Dorsolateral prefrontal cortex (tissue), 122 donors: ENCODE measurements at places on chromosomes 16 and 17.

GRCh38 chr17:49277638-49278037 is 47.1 kb upstream of the PHOSPHO1 start:
- DNase-seq, result no peak

DNA sequence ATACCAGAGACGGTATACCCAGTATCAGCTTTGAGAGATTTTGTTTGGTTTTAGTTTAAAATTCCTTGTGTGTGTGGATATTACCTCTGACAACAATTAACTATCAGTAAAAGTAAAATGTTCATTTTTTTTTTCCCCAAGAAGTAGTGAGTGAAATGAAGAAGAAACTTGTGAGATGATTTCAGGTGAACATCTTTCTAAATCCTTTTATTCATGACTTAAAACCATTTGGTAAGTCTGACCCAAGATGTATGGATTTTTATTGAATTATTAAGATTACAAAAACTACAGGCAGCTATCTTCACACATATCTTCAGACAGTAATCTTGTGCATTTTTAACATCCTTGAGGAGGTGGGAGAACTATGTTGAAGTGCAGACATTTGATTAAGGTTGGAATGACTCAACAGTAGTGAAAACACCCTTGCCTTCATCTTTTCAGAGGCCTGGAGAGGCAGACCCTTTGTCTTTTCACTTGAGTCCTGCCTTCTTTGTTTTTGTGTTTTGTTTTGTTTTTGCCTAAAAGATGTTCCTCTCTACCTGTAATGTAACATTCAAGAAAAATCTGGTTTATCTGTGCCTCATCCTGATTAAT is 240.3 kb upstream of the TBX2 start:
- no peak for DNase-seq

- DNase-seq, result no peak
Measured at GRCh38 chr16:83305092-83305491, 502.7 kb upstream of the HSBP1 start.

DNA sequence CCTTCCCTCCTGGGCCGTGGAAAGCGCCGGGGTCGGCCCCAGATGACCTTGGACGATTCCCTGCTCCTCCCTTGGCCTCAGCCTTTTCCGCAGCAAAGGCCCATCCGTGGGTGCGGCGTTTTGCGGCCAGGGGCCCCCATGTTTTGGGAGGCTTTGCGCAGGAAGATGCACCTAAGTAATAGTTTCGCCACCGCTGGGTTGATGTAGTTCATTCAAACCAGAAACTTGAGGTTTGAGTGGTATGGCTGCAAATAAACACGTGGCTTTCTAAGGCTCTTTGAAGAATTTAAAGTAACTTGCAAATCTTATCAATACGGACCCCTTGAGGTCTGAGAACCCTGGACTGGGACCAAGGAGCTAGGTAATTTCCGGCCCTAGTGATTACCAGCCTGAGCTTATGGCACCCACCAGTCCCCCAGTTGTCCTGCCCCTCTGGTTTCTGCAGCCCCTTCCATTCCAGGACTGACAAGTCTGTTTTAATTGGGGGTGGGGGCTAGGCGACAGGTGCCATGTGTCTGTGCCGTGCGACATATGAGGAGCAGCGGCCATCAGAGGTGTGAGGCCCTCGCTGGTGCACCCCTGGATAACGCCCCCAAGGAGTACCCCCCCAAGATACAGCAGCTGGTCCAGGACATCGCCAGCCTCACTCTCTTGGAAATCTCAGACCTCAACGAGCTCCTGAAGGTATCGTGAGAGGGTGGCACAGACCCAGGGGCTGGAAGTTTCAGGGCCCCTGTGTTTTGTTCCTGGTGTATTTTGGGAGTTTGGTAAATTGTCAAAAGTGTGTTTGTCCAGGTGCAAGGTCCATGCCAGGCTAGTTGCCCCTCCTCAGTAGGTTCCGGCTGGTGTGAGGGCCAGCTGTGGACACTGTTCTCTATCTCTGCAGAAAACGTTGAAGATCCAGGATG is 834 bp downstream of the MRPL12 start:
- no peak for DNase-seq

DNA sequence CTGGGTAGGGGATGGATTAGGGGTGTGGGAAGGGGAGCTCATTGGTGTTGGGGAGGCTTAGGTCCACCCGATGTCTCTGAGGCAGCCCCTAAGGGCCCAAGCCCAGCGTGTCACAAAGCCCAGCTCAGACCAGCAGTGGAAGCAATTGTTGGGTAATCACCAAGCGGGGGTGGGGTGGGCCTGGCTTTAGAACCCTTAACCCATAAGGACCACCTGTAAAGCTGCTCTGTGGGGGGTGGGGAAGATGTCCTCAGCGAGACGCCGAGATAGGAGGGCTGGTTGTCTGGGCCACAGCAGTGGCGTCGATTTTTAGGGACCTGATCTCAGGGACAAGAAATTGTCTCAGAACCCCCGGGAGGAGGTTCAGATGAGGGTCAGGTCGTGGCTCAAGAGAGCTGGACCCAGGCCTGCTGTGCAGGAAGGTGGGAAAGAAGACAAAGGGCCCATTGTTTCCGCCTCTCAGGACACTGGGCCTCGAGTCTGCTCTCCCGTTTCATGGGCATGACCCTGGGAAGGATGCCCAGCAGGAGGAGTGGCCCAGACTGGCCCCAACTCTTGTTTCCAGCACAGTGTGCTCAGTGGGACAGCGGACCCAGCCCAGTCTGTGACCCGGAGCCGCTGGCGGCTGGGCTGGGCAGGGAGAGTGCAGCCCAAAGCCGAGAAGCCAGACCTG is 15.9 kb downstream of the ST6GALNAC2 start:
- DNase-seq, result peak; percentile 74

DNA sequence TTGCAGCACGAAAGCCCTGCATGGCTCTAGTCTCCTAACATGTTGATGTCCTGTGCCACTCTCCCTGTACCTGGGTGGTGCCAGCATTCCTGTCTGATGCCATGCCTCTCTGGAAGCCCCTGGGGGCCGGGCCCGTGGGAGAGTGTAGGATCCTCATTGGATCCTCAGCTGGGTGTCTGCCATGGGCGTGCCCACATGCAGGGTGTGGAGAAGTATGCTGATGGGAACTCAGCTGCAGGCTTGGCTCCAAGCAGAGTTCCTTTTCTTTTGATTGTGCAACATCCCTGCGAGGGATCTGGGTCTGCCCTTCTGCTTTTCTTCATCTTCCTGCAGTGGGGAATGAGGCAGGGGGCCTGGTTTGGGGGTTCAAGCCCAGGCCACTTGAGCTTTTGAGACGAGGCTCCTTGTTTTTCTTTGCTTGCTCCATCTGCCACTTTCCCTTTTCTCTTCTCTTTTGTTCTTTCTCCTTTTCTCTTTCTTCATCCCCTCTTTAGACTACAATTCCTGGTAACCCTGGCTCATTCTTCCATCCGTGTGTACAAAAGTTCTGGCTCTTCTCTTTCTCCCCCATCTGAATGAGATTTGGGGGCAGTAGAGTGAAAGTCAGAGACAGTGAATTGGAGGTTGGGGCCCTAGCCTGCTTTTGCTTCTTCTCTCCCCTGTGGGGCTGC is 32.9 kb downstream of the KSR1 start:
- no peak for DNase-seq

DNA sequence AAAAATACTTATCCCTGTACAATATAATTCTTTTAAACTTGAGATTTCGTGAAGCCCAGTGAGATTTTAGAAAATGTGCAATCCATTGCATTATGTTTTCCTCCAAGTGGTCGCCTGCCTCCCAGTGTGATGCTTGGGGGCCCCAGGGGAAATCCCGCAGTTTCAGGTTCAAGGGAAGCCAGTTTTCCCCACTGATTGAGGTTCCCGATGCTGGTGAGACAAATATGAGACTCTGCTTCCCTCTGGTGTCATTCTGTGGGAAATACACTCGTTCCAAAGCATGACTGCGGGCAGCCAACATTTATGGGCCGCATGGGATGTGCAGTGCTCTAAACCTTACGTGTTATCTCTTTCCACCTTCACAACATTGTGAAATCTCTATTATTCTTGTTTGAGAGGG is 200.8 kb downstream of the PRKCB start:
- DNase-seq, result no peak

DNA sequence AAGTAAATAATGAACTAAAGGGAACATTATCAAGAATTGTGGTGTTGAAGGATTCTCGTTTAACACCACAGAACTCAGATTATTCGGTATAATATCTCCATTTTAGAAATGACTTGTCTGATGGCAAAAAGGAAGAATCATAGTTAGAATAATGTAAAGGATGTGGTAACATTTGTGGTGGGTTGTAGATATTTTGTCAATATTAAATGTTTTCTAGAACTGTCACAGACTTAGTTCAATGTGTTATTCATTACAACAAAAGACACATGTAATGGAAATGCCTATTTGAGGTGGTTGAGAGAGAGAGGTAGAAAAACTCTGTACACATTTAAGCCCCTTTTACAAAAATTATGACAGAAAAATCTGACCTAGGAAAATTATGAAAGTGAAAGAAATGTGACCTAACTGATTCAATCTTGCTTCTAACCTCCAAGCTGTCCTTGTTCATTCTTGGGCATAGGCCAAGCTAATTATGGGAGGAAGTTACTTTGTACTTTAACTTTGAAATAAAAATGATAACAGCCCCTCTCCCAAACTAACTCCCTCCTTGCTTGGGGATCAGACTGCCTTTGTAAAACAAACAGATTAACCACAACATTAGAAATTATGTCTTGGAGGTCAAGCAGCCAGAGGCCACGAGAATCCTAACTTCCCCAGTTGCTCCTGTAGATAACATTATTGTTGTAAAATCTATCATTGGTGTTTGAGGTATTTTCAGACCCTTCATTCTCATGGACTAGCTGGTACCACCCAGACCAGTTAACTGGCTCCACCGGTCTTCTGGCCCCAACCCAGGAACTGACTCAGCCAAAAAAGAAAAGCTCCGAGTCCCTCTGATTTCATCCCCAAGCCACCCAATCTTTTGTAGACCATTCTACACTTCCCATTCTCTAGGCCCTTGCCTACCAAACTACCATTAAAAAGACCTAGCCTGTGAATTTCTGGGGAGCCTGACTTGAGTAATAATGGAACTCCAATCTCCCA is 1287.8 kb upstream of the CDH8 start:
- no peak for DNase-seq

GRCh38 chr17:11638700-11639265 is 40.5 kb downstream of the DNAH9 start:
- DNase-seq, result no peak

- no peak for DNase-seq
Measured at GRCh38 chr17:64138441-64138840, 8.5 kb upstream of the ERN1 start.

- DNase-seq, result no peak
Measured at GRCh38 chr17:77454242-77455095, 313.7 kb downstream of the SEC14L1 start.

DNA sequence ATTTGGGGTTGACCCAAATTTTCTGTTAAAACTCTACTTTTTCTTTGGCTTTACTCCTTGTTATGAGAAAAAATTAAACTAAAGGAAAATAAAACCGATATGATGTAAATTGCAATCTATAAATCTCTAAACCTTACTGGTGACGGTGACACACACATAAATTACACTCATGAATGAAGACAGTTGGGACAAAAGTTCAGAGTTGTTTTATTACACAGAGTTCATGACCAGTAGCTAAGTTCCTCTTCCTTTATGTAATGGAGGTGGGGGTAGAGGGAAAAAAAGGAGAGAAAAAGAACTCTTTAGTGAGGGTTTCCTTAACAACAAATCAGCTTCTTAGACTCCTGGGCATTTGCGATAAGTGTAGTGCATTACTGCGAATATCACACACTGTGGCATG is 220.7 kb downstream of the KCNJ2 start:
- DNase-seq, result no peak

DNA sequence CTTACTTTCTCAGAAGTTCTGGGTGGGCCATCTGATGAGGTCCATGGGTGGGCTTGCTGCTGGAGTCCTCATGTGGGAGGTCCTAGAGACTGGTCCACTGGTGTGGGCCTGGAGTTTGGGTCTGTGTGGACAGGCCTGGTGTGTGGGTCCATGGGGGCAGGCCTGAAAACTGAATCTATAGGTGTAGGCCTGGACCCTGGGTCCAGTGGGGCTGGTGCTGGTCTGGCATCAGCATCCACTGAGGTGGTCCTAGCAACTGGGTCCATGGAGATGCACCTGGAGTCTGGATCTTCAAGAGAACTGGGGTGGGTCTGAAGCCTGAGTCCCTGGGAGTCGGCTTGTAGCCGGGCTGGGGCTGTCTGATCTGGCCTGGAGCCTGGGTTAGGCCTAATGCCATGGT is 253.8 kb upstream of the CCL2 start:
- no peak for DNase-seq

DNA sequence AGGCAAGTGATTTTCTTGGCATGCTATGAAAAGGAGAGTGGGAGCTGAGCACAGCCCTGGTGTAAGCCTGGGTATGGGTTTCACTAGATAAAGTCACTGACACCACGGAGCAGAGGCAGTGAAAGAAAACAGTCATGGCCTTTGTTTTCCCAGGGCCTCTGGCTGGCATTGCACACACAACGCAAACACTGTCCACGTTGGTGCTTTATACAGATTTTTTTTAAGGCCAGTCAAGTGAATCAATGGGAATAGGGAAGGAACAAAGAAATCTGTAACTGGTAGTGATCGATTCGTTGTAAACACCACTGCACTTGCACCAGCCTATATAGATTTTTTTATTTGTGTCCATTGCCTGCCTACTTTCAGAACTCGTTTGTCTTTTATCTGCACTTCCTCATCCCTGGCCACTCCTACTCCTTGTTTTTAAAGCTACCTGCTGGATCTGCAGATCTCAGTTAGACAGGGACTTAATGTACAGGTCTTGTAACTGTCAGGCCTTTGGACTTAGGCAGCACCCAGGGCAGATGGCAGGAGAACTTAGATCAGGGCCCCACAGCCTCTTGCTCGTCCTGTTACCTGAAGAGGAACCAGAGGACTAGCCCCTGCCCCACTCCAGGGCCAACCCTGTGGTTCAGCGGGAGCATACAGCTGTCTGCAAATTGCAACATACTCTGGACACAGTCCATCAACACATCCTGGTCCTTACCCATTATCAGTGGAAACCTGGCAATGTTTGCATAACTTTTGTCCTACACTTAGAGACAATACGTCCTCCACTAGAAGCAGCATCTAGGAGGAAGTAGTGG is 10.6 kb upstream of the TMIGD1 start:
- peak; percentile 56 for DNase-seq

DNA sequence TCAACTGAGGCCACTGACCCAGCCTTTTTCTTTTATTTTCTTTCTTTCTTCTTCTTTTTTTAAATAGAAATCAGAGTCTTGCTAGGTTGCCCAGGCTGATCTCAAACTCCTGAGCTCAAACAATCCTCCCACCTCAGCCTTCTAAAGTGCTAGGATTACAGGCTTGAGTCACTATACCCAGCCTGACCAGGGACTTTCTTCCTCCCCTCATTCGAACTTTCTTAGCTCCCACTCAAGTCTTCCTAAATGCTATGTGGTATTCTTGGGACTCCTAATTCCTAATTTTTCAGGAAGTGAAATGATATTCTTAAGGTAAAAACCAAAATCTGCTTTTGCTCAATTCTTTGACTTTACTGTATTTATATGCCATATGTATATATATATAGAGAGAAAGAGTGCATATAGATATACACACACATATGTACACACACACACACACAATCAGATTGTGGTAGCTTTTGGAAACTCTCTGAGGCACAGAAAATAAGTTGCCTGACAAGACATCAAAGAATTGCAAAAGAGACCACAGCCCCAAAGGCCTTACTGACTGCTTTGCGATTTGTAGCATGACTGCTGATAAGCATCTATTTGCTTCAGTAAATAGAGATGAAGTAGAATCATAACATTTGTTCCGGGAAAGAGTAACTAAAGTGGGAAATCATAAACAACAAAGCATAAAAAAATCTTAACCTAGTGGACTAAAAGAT is 9.5 kb upstream of the AMZ2 start:
- DNase-seq, result no peak
